Activated CD4-positive, alpha-beta T cell treated with anti-CD3 and anti-CD28 coated beads for 24 hours (primary cell): ENCODE measurements at places on chromosomes 2 and 18.

DNA sequence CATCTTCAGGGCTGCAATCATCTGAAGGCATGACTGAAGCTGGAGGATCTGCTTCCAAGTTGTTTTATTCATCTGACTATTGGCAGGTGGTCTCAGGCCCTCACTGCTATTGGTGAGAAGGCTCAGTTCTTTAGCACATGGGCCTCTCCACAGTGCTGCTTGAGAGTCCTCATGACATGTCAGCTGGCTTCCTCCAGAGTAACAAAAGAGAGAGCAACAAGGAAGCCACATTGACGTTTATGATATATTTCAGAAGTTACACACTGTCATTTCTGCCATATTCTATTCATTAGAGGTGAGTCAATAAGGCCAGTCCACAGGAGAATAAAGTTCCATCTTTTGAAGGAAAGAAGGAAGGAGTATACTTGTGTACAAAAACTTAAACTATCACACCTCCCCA lies 7.9 kb upstream of the SIGLEC15 start:
- DNase-seq = no peak

GRCh38 chr18:12703096-12703567 lies 290 bp downstream of the PSMG2 start:
- DNase-seq = no peak

- DNase-seq = no peak
Measured at GRCh38 chr18:34956663-34957062, 84.5 kb upstream of the MAPRE2 start.

DNA sequence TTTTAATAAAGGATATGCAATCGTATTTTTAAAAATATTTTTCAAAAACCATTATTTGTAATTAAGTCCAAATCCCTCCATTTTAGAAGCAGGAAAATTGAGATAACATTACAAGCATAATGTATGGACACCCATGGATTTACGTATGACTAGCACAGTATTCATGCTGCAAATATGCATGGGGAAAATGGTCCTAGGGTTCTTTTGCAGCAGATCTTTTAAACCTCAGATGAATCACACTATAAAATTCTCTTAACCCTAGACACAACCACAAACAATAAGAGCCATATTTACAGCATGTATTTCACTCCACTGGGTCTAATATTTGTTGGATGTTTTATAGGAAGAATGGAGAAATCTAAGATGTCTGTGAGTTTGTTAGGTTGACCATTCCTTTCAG lies 453.4 kb downstream of the TGIF1 start:
- DNase-seq = no peak

DNA sequence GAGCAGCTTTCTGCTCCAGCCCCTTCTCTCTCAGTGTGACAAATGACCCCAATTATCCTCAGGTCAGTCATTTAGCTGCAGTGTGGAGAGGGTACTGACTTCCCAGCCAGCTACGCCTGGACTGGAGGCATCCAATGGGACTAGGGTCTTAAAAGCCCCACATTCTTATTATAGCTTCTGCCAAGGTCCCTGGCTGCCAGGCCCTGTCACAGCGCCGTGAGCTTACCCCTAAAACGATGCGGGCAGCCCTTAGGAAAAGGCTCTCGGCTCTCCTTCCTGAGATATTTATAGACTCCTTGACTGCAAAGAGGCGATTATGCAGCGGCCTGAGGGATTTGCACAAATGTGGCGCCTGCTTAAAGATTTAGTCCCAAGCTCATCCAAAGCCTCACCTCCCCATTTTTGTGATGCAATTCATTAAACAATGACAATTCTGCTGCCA lies 69.2 kb upstream of the EDAR start:
- no peak for DNase-seq

GRCh38 chr2:181177376-181177775 lies 197.0 kb downstream of the UBE2E3 start:
- DNase-seq = no peak

GRCh38 chr18:36217348-36217747 lies 30.1 kb downstream of the MOCOS start:
- no peak for DNase-seq

- DNase-seq = no peak
Measured at GRCh38 chr2:24855022-24855622, 61.9 kb downstream of the CENPO start.

DNA sequence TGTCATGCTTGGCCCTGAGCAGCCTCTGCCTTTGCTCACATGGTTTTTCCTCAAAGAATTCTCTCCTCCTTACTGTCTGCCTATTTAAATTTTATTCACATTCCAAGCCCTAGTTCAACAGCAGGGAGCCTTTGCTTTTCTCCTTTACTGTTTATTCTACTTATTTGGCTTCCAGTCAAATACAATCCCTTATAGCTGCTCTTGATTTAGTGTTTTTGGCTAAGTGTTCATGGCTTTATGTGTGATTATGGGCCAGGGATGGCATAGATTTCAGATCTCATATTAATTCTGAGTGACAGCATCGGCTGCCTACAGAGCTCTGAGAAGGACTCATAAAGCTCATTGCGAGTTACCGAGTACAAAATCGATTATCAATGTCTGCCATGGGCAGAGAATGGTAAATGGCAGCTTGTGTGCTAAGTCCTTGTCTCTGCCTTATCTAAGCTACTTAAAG lies 106.7 kb downstream of the METTL8 start:
- no peak for DNase-seq

- DNase-seq = no peak
Measured at GRCh38 chr2:112239862-112240261, 15.0 kb downstream of the ZC3H8 start.

DNA sequence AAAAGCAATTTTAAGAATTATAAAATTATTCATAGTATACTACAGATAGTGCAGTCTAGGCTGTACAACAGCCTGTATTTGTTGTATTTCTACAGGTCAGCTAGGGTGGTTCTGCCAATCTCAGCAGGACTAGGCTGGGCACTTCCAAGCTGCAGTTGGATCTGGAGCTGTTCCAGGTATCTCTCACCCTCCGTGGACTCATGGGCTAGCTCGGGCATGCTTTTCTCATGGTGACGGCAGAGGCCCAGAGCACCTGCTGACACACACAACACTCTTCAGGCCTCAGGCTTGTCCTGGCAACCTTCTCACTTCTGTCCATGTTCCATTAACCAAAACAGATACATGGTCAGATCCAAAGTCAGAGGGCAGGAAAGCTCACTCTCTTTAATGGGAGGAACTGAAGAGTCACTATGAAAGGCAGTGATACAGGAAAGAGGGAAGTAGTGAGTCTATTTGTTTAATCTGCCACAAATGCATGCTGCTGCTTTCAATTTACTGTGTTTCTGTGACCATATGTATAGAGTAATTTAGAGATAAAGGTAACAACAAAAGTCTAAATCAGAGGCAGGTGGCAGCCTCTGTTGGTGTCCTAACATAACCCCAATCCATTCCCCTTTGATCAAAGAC lies 462.4 kb upstream of the ACVR2A start:
- no peak for DNase-seq

GRCh38 chr2:181605889-181606837 lies 50.7 kb downstream of the CERKL start:
- DNase-seq = no peak

DNA sequence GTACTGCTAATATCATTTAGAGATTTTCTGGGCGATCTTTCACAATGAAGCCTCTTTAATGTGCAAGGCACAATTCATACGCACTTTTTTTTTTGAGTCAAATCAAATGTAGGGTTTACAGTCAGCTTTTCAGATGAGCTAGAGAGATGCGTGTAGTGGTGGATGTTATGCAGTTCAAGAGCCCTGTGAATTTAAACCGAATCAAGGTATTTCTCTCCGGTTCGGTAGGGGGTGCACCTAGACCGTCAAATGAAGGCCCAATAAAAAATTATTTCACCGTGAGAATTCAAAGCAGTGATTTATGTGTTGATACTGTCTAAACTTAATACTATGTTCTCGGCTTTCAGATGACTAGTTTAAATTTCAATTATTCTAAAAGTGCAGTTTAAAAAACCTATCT lies 1.1 kb downstream of the PTH2R start:
- no peak for DNase-seq

DNA sequence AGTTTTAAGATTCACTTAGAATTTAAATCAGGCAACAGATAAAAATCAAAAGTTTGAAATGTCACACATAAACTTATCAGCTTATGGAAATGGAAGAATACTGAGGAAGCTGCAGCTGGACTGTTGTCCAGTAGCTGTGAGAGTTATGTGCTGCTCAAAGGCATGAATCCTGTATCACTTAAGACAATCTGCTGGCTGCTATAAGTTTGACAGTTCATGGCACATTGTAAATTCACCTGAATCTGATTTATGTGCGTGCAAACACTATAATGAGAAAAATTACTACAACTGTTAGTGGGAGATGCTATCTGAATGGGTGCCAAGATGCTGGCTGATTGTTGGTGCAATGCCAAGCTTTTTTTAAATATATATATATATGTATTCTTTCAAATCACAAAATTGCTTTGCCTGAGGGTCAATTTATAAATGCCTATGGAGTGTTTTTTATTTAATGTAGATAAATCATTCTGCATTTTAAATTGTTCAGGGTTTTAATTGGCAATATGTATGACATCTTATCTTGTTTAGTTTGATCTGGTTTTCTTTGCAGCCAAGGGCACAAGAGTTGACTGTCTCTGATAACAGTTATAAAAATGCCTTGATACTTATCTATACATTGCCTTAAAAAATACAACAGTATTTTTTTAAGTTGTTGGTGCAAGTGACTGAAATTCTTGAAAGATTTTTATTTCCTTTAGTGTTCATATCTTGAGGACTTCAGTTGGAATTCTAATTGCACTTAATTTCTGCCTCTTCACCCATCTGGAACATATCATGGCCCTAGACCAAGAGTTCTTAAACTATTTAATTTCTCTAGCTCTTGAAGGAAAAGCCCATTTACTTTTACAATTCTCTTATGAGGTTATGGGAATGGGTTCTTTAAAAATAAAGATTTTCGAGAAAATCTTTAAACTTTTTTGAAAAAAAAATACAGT lies 48.7 kb downstream of the CAVIN2 start:
- no peak for DNase-seq

DNA sequence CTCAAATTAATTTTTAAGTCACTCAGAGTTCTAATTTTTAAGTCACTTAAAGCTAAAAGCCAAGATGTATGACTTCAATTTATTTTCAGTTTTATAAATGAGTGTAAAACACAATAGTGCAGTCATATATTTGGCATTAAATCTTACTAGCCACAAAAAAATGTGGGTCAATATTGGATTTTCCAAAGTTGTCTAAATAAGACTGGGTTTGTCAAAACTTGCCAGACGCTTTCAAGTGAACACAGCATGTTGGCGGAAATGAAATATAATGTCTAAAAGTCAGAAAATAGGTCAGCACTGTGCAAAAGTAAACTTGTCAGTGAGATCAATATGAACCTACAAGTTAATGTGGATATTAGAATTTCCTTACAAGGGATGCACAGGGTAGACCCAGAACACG lies 128.9 kb downstream of the FIGN start:
- no peak for DNase-seq

- no peak for DNase-seq
Measured at GRCh38 chr2:142777742-142778141, 99.7 kb upstream of the KYNU start.

- no peak for DNase-seq
Measured at GRCh38 chr18:22711192-22711685, 221.9 kb upstream of the RBBP8 start.
